ENCODE measurements at places on chromosomes 4 and X. TPM values are rescaled to one million over a fixed set of nuclear protein-coding genes. Genes with fewer than 3 reads are reported as not detected.
A peak's percentile ranks its signal among the peaks of the same experiment; 100 is the strongest.

The TMEM47 gene
- 0.52 TPM for total RNA-seq

The HGFAC gene
- not detected for total RNA-seq

GRCh38 chr4:44740201-44740600, 13.8 kb upstream of the GNPDA2 start:
- no peak for DNase-seq

- no peak for DNase-seq
Observed at GRCh38 chr4:182192511-182193181, 50.6 kb upstream of the TENM3 start.

- DNase-seq = peak; percentile 73
Observed at GRCh38 chr4:71550220-71551165, 211.7 kb downstream of the SLC4A4 start.

GRCh38 chr4:186029571-186030398, 39.2 kb upstream of the TLR3 start:
- DNase-seq = no peak

DNA sequence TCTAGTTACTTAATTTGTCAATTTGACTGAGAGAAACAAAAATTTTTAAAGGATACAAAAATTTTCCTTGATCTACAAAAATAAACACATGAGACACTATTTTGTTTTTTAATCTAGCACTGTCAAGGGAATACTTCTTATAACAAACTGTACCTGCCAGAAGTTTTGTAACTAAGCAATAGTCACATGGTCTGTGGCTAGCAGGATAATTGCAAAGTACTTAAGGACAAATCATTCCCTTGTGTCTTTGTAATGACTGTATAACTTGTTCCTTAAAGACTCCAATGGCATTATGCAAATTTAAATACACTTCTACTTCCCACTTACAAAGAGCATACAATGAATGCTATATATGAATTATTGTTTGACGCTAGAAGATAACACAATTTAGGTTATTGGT, 25.1 kb upstream of the ANK2 start:
- DNase-seq = no peak

DNA sequence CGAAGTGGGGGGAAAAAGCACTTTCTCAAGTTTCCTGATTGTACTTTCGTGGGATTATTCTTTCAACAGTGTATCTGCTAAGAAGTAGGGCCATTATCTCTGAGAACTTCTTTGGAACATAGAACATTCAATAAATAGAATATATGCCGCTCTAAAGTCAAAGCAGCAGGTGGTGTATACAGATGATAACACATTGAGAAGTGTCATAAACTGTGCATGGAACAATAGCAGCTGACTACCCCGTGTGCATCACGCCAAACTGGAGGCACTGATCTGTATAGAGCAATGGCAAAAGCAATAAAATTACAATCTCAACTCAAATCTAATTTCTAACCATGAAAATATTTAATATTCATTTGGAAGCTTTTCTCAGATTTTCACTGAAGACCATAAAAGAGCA, 175.3 kb downstream of the DCTD start:
- no peak for DNase-seq

DNA sequence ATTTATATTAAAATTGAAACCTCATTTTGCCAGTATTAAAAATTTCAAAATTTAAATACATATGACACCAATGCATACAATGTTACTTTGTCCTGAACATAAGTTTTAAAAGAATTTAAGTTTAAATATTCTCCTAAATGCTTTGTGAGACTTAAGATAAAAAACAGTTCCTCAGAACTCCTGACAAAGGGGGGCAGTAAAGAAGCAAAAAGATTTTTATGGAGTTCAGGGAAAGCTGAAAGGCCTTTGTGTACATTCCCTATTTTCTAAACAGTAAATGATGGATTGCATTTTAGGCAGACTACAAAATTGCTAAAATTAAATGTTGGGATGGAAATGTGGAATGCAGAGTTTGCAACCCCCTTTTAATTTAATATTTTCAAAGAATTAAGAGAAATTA, 81.7 kb downstream of the SNCA start:
- DNase-seq = no peak

Measured in Caki2 (cell line).